Keratinocyte (primary cell): ENCODE measurements at places on chromosomes 7 and 10.

GRCh38 chr10:132990684-132991545, 48.5 kb upstream of the CFAP46 start:
- no peak for DNase-seq

DNA sequence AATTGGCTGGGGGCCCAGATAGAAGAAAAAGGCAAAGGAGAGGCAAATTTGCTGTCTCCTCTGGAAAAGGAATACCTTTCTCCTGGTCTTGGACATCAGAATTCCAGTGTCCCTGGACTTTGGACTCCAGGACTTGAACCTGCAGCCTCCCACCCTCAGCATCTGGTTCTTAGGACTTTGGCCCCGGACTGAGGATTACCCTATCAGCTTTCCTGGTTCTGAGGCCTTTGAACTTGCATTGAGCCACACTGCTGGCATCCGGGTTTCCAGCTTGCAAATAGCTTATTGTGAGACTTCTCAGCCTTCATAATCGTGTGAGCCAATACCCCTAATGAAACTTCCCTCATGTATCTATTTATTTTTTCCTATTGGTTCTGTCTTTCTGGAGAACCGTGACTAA, 68.3 kb downstream of the DNAH11 start:
- DNase-seq, result no peak

GRCh38 chr7:116592445-116592844, 67.6 kb downstream of the CAV1 start:
- DNase-seq, result no peak

- no peak for DNase-seq
Observed at GRCh38 chr7:159227433-159227832, 82.8 kb upstream of the VIPR2 start.

DNA sequence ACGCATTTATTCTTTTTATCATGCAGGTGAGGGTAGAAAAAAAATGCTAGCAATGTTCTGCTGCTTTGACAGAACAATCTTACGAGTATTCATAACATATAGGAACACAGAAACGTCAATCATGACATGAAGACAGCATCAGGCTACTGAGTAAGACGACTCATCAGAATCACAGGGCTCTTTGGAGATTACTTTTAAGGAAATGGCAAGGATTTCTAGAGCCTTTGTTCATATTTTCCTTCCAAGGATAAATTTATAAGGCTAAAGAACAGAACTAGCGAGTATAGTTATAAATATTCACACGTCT, 39.8 kb upstream of the DNAJC1 start:
- no peak for DNase-seq

- DNase-seq, result no peak
Observed at GRCh38 chr10:93967756-93968155, 26.0 kb upstream of the PLCE1 start.

DNA sequence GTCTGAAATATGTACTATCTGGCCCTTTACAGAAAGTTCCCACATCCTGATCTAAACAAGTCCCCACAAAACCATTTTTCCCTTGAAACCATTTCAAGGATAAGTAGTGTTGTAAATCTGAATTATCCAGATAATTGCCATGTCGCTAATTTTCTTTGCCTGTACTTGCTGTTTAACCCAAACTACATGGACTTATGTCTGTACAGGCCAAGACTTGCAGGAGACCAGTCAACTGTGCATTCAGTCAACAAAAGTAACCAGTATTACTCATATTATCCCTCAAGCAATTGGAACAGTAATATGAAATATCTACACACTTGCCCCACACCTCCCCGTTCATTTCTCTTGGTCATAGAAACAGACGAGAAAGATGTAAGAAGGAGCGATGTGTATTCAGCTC, 347.8 kb upstream of the NFE2L3 start:
- peak; percentile 81 for DNase-seq

- DNase-seq, result no peak
Observed at GRCh38 chr10:115417585-115418265, 324.6 kb downstream of the ATRNL1 start.

GRCh38 chr10:88707429-88708155, 1.5 kb downstream of the LIPK start:
- DNase-seq, result no peak

DNA sequence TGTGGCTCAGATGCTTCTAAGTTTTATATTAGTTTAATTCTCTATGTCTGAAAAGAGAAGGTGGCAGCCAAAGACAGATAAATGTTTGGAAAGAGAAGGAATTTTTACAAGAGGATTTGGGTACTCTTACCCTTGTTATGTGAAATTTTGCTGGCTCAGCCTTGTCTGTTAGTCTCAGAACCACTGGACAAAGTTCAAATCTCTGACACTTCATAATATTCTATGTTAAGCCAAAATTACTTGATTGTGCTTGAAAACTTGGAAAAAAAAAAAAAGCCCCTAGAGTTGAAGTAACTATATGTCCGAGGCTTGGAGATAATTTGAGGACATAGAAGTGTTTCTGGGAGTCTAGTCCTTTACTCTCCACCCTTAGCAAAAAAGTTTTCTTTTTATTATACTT, 1079.3 kb upstream of the LRRTM3 start:
- DNase-seq, result no peak

GRCh38 chr10:82953909-82954308, 1078.9 kb downstream of the NRG3 start:
- no peak for DNase-seq

- DNase-seq, result peak; percentile 36
Observed at GRCh38 chr7:100584683-100585510, 1.0 kb downstream of the LRCH4 start.

- no peak for DNase-seq
Observed at GRCh38 chr10:131724891-131725580, 175.8 kb upstream of the PPP2R2D start.

DNA sequence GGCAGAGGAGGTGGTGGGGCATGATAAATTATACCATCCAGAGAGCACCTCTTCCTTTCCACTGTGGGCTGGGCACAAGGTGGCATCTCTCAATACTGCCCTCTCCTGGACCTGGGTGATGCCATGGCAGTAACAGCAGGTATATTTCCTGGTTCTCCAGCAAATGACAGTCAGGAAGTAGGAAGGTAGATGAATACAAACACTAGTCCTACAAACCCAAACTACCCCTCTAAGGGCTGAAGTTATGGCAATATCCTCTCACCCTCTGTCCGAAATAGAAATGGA, 1004.9 kb downstream of the KCNMA1 start:
- DNase-seq, result no peak

DNA sequence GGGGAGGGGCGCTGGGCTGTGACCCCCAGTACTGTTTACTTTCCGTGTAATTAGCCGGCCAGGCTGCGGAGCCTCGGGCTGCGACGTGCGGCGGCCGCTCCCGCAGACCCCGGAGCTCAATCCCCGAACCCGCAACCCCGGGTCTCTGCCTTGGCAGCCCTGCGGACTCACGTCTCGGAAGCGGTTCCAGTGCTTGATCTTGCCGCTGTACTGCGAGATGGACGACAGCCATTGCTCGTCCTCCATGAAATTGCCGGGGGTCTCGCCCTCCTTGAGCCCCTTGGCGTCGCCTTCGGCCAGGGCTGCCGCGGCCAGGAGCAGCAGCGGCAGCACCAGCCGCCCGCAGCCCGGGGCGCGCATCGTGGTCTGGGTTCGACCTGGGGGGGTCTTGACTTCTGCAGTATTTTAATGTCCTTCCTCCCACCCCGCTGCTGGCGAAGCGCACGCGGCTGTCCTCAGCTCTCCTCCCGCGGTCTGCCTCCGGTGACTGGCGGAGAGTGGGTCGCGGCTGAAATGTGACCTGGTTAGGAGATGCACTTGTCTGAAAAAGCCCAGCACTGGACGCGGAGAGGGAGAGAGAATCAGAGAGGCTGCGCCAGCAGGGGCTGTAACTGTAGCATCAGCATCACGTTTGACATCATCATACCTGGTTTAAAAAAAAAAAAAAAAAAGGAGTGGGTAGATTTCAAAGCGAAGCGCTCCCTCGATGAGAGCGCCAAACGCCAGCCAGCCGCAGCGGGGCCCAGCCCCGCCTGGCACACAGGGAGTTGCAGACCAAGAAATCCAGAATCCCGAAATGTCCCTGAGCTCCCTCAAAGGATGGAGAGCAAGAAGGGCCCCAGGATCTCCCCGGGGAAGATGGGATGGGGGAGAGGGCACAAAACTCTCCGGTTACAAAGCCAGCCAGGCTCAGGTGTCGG, at the start of gene SPOCK2:
TSS of gene SPOCK2 (minus strand) at position 583 of the 920 bp plus-strand sequence. CDS start at position 360, 223 bp downstream.
- no peak for DNase-seq

DNA sequence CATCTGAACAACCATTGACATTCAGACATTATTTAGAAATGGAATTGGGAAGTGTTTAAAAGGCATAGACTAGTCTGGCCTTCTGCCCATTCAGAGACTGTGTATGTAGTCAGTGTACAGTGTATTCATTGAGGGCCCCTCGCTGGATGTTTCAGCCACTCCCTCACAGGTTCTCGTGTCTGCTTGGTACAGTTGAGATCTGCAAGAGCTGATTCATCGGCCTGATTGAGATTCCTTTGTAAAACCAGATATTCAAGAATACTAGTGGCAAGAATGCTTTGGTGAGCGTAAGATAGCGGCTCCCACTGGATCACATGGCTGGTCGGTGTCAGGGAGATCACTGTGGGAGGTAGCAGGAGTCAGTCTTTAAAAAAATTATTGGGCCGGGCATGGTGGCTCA, 119.5 kb downstream of the TCF7L2 start:
- DNase-seq, result no peak

DNA sequence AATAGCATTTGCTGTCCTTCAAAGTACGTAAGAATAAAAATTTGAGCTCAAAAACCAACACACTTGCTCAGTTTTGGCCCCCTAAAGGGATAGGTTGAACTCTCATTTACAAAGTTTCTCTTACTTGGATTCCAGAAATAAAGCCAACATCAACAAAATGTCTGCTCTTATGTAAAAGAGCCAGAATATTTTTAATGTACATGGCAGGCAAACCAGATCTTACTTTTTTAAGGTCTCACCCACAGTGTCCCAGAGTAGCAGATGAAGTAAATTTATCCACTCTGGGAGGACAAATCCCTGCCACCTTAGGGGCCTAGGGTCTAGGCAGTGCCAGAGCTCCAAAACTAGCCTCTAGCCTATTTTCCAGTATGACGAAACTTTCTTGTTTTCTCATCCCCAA, 159.6 kb downstream of the SKAP2 start:
- DNase-seq, result no peak

- DNase-seq, result peak; percentile 30
Observed at GRCh38 chr7:2115760-2116447, 116.8 kb downstream of the MAD1L1 start.

GRCh38 chr10:44771233-44771995, 139.7 kb upstream of the TMEM72 start:
- no peak for DNase-seq

DNA sequence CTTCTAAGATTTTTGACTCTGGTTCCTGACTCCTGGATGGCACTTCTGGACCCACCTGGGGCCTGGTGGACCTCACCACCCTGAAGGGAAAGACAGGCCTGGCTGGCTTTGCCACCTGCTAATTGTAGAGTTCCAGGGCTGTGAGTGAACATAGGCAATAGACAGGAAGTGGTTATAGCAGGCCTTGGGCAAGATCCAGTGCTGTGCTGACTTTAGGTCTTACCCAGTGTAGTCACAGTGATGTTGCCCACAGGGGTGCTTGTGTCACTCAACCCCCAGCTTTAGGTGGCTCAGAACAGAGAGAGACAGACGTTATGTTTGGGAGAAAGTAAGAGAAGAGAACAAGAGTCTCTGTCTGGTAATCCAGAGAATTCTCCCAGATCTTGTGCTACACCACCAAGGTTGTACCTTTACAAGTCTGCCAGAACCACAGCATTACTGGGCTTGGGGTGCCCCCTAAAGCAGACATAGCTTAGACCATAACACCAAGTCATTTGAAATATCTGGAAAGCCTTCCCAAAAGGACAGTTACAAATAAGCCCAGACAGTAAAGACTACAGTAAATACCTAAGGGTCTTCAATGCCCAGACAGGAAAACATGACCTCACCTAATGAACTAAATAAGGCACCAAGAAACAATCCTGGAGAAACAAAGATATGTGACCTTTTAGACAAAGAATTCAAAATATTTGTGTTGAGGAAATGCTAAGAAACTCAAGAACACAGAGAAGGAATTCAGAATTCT, 303.4 kb downstream of the PCLO start:
- DNase-seq, result no peak

GRCh38 chr10:95273393-95274312, 17.1 kb downstream of the PDLIM1 start:
- DNase-seq, result no peak

- no peak for DNase-seq
Observed at GRCh38 chr10:55369670-55370420, 568.8 kb upstream of the PCDH15 start.

DNA sequence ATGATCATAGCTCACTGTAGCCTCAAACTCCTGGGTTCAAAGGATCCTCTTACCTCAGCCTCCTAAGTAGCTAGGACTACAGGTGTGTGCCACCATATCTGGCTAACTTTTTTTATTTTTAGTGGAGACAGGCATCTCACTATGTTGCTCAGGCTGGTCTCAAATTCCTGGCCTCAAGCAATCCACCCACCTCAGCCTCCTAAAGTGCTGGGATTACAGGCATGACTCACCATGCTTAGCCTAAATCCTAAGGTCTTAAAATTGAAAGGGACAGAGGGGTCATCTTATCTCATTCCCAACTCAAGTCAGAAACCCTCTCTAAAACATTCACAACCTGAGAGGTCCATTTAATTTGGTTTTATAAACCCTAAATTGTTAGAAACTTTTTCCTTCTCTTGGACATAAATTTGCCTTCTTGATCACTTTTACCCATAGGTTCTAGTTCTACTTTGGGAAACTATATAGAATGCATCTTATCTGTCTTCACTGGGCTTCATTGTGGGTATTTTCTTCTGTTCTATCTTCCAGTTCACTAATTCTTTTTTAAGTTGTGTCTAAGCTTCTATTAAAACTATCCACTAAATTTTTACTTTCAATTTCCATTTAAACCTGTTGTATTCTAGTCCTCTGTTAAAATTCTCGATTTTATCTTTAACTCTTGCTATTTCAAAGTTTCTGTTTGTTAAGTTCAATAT, 183.4 kb upstream of the KAT6B start:
- DNase-seq, result no peak

DNA sequence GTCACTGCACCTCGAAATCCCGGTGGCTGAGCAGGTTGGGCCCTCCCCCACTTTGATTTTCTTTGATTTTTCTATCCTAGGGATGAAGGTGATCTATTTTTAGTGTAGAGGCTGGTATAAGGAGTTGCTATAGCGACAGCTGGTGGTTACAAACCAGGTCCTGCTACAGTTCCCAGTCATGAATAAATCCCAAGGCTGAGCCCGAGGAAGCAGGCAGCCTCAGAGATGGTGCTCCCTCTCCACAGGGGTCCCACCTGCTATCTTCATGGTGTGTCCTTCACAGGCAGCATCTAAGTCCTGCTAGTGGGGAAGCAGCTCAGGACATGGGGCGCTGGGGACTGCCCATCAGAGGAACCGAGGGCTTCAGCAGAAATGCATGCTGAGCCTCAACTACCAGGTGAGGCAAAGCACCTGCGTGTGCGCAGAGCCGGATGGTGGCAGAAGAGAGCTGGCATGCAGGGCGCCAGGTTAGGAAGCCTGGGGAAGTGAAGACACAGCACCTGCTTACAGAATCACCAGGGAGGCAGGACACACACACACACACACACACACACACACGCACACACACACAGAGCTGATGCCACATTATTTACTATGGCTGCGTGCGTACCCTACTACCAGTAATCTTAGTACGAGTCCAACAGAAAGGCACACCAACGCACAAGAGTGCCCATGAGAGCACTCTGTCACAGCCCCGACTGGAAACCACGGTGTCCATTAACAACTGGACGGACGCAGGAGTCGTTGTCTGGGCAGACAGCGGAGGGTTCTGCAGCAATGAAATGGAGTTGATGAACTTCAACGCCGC, 150.9 kb downstream of the PRKAG2 start:
- DNase-seq, result no peak

GRCh38 chr10:69703256-69703655, 73.2 kb downstream of the FAM241B start:
- DNase-seq, result no peak

GRCh38 chr7:81236560-81236959, 317.7 kb upstream of the SEMA3C start:
- DNase-seq, result no peak
